ENCODE measurements at places on chromosomes 6 and 20. TPM values are rescaled to one million over a fixed set of nuclear protein-coding genes. Genes with fewer than 3 reads are reported as not detected.
A peak's percentile ranks its signal among the peaks of the same experiment; 100 is the strongest.

DNA sequence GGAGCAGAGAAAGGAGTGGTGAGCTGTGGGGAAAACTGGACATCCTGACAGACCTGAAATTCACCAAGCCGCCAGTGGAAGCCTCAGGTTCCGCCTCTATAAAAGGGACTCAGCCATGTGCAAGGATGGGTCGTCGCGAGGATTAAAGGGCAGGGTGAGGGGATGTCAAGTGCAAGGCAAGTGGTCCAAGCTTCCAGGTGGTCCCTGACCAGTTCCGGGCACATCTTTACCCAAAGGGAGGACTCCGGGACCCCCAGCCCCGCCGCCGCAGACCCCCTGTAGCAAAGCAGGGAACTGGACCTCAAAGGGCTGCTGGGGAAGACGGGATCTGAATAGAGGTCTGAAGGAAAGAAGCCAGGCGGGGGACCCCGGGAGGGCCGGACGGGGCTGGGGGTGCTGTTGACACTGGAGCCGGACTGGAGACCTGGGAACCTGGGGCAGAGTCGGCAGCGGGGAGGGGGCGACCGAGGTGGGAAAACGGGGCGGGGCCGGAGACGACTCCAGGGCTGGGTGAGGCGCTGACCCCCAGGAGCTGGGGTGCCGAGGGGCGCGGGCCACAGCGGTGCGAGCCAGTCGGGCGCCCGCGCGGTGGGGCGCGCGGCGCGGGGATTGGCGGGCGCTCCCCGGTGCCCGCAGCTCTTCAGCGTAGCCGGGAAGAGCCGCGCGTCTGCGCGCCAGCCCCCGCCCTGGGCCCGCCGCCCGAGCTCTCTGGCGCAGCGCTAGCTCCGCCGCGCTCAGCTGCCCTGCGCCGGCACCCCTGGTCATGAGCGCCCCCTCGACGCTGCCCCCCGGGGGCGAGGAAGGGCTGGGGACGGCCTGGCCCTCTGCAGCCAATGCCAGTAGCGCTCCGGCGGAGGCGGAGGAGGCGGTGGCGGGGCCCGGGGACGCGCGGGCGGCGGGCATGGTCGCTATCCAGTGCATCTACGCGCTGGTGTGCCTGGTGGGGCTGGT, at the start of gene SSTR4:
SSTR4 (plus strand) TSS at position 592 of the 951 bp plus-strand sequence; CDS start at position 764, 172 bp downstream.
- no peak for DNase-seq

The ALDH8A1 gene
- total RNA-seq = 0.14 TPM

- DNase-seq = no peak
Observed at GRCh38 chr6:52230685-52231084, 13.6 kb downstream of the IL17F start.

DNA sequence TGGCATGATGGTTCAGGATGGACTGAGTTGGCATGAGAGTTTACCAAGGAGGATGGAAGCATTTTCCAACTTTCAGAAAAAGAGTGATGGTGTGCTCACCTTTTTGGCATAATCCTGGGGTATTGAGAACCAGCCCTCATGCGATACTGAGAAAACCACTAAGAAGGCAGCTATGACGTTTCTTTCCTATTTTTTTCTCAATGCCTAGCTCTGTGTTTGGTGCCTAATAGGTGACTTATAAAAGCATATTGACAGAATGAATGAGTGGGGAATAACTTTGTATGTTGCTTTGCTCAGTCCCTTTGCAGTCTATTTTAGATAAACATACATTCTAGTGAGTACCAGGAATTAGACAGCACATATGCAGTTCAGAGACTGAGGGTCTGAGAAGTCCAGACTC, 816.3 kb downstream of the DHX35 start:
- DNase-seq = no peak

DNA sequence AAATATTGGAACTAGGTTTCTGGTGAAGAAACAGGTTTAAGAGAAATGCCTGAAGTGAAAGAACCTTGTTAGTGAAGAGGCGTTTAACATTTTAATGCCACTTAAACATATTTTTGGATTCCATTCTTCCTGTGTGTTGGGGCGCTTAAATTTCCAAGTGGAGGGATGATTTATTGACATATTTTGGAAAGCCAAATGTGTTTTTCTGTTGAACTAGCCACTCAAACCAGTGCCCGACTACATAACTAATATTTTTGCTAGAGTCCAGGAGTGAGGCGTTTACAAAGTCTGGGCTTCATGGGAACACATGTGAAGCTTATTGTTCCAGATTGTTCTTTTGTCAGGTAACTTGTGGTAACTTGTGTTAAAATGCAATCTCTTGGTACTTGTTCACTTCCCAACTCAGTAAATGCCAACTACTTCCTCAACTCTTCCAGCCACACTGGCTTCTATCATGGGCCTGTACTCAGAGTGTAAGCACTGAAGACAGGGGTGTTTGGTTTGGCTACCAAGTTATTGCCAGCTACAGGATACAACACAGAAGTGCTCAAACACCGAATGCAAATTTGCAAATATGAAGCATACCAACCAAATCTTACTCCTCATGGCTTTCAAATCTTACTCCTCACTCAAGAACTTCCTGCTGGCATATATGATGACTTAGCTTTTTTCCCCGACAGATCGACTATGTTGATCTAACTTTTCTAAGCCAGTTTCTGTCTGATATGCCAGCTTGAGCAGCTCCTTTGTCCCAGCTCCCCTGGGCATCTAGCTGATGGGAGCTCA, 2.0 kb upstream of the ZNFX1 start:
- DNase-seq = no peak

GRCh38 chr20:23046431-23046830, 3.0 kb downstream of the THBD start:
- DNase-seq = no peak

The CTAGE9 gene
- total RNA-seq = not detected

DNA sequence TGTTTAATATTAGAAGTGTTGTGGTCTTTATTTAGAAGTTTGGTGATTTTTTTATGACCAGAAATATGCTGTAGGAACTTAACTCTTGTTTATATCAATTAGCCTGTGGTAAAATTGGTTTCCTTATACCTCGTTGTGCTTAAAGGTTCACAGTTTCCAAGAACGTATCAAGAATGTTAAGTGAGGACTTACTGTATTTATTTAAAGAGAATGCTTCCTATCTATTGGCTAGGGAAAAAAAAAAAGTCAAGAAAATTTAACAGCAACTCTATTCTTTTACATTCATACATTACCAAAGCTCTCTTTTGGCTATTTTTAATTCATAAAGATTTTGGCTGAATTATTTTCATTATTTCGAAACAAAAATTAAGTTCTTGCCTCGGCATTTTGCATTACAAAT, 1.6 kb downstream of the KIAA0319 start:
- DNase-seq = no peak

- DNase-seq = no peak
Observed at GRCh38 chr6:7269816-7270215, 43.2 kb downstream of the SSR1 start.

DNA sequence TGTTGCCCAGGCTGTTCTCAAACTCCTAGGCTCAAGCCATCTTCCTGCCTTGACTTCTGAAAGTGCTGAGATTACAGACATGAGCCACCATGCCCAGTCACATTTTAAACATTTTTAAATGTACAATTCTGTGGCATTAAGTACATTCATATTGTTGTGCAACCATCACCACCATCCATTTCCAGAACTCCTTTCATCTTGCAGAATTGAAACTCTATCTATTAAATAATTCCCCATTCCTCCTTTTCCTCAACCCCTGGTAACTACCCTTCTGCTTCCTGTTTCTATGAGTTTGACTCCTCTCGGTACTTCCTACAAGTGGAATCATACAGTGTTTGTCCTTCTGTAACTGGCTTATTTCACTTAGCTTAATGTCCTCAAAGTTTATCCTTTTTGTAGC, 103.8 kb upstream of the NAA20 start:
- no peak for DNase-seq

DNA sequence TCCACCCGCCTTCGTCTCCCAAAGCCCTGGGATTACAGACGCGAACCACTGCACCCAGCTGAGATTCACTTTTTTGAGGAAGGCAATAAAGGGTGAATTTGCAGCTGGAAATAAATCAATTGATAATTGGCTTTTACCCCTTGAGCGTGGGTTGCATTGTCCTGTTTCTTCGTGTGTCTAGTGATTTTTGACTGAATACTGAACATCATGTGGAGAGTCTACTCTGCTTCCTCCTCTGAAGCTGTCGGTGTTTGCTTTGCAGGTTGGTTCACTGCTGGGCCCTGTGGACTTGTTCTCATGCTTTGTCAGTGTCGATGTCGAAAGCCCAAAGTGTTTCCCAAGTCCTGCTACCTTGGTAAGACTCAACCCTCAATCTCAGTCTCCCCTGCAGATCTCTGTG, 5.8 kb upstream of the EEF1A2 start:
- DNase-seq = no peak

- DNase-seq = no peak
Observed at GRCh38 chr6:148649454-148649963, 97.3 kb upstream of the UST start.

DNA sequence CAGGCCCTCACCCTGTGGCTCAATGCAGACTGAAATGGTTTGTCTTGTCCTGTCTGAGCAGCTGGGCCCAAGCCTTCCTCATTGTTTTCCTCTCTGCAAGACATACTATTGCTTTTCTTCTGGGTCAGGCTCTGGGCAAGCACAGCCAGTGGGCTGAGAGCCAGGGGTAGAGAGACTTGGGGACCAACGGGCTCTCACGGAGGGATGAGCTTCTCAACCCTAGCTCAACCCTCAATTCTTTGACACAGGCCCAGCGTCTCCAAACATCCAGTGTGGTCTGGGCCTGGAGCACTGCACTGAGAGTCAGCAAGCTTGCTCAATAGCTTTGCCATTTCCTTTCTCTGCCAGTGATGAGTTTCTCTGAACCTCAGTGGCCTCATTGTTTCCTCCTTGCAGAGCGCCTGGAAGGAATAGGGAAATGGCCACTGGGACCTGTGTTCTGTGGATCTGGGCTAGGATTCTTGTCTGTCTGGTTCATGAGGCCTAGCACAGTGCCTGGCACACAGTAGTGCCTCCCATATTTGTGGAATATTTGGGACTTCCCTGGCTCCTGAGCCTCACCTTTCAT, 9.3 kb downstream of the ANGPT4 start:
- DNase-seq = no peak

GRCh38 chr6:14452567-14453527, 335.3 kb downstream of the CD83 start:
- no peak for DNase-seq

GRCh38 chr6:37838219-37838921, 18.8 kb downstream of the ZFAND3 start:
- DNase-seq = no peak

The PNPLA1 gene
- not detected for total RNA-seq

The RNF182 gene
- 19.1 TPM for total RNA-seq

DNA sequence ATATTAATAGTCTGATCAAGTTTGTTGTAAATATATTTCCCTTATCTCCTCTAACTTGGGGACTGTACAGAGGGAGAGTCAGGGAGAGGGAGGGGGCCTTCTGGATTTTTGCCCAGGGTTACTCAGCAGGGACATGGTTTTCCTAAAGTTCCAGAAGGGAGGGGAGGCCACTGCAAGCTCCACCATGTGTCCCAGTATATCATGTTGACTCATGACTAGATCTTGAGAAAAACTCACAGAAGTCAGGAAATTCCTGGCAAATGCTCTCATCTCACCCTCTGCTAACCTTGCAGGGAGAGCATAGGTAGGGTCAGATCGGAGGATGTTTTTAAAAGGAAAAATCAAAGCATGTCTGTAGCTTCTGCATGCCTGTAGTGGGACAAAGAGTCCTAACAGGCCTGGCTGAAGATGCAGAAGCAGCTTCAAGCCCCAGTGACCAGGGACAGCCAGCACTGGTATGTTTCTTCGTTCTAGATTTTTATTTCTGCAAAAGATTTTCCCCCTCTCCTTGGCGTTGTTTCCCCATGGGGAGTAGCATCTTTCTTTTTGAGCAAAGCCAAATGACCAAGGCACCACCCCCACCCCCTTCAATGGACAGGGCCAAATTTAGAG, 272.9 kb upstream of the SUPT3H start:
- DNase-seq = peak; percentile 95

- peak; percentile 66 for DNase-seq
Observed at GRCh38 chr20:52494244-52494643, 302.7 kb upstream of the ZFP64 start.

The FKBP1C gene
- total RNA-seq = 0.58 TPM

Data from epithelial cell of proximal tubule (primary cell).